NCI-H1092 treated with DMSO at 0.1 percent for 48 hours (cell line): ENCODE measurements at places on chromosomes 3 and 15.
A peak's percentile ranks its signal among the peaks of the same experiment; 100 is the strongest.

- DNase-seq, result no peak
Measured at GRCh38 chr3:186825294-186825821, 17.2 kb upstream of the ADIPOQ start.

- no peak for DNase-seq
Measured at GRCh38 chr3:128572644-128573105, 77.9 kb downstream of the RPN1 start.

- peak; percentile 13 for DNase-seq
Measured at GRCh38 chr15:31392761-31393401, 66.2 kb downstream of the KLF13 start.

DNA sequence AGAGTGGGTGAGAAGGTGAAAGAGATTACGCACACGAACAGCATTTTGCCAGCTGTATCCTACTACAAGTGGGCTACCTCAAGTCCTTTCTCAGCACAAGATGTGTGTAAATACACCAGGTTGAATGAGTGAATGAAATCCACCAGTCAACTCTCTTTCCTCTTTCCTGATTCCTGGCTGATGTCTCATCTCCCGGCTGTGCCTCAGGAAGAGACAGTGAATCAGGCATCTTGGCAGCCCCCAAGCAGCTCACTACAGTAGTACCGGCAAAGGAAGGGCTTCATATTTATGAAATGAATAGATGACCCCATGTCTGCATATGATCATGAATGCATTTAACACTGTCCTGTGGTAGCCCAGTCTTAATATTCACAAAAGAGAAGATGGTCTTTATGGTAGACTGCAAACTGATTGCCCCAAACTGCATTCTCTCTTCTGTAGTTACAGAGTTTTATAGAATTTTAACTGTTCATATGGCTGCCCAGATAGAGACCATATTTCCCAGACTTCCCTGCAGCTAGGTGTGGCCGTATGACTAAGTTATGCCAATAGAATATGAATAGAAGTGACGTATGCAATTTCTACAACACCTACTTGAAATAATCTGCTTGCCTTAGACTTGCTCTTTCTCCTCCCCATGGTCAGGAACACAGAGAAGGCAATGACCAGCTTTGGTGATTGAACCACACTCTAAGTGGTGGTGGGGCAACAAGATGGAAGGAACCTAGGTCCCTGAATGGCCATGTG is 22.7 kb downstream of the MGLL start:
- no peak for DNase-seq

- DNase-seq, result no peak
Measured at GRCh38 chr3:64104006-64104405, 80.7 kb upstream of the PSMD6 start.

GRCh38 chr3:21542656-21543379 is 208.2 kb downstream of the ZNF385D start:
- no peak for DNase-seq

GRCh38 chr3:128369121-128369703 is 97.5 kb downstream of the DNAJB8 start:
- no peak for DNase-seq

DNA sequence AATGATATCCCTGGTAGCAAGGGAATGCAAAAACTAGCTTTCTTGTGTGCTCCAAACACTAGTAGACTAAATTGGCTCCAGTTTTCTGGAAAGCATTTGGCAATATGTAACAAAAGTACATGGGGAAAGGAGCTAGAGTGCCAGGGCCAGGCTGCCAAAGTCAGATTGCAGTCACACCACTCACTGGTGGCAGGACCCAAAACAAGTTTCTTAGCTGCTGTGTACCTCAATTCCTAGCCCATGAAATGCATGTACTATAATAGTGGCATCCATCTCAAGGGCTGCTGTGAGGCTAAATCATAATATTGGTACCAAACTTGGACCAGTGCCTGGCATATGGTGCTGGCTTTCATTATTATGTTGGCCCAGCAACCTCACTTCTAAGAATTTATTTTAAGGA is 49.3 kb downstream of the CLDN18 start:
- no peak for DNase-seq

DNA sequence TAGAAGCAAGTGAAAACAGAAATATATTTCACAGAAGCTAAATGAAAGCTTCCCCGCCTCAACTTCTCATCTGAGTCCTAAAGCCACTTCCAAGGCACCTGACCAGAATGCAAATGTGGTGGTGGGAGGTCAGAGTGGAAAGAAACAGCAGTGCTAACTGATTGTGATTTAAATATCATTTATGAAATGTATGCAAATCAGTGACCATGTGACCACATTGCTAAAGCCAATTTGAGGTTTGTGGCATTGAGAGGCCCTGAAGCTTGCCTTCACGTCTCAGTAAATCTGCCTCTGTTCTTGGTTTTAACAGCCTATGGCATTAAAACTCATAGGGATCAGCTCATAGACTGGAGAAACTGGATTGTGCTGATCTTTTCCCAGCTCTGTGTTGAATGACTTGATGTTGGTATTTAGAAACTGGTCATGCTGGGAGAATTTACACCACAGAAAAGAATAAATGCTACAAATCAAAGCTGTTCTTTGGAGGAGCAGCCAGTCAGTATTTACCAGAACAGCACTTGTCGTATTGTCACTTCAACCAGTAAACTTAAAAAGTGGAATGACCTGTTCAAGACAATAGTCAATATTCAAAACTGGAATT is 481.4 kb upstream of the ALCAM start:
- DNase-seq, result no peak

DNA sequence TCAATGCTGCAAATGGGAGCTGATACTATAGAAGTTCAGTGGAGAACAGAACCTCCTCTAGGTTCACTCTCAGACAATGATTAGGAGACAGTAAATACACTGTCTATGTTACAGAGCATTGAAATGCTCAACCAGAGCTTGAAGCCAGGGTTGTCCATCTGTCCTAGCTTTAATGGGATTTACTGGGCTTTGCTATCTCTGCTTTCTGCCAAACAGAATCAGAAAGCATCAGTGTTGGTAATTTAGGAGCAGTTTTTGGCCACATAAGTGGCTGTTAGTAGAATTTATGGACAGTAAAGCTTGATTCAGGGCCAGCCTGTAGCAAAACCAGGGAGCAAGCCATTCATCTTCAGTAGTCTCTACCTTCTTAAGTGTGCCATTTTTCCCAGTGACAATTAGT is 396.3 kb downstream of the LSAMP start:
- no peak for DNase-seq

- no peak for DNase-seq
Measured at GRCh38 chr3:11610044-11610671, 33.6 kb downstream of the VGLL4 start.

DNA sequence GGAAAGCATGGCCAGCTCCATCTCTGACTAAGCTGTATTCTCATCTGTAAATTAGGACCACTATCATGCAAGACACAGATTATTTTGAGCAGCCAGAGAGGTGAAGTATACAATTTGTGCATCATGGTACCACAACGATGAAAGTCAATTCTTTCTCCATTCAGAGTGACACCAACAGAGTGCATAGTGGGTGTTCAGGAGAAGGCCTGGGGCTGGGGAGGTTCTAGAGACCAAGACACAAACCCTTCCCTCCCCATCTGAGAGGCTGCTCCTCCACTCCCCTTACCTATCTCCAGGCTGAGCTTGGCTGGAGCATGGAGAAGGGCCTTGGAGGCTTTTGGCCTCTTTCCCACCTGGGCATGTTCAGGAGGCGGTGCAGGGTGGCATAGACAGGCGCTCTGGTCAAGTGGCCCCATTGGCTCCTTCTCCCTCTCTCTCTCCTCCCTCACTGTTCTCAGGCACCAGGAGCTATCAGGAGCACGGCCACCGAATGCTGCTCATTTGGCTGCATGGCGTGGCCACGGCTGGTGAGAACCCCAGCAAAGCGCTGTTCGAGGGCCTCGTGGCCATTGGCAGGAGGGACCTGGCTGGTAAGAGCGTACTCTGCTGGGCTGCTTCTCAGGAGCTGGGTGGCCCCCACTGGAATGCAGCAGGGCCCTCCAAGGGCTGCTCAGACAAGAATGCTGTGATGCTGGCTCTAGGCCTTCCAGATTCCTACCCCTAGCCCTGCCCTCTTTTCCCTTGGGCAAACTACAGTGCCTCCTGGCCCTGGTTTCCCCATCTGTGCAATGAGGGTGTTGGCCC is 37.9 kb downstream of the ANKDD1A start:
- DNase-seq, result no peak

- no peak for DNase-seq
Measured at GRCh38 chr3:187804120-187804744, 59.0 kb upstream of the BCL6 start.

GRCh38 chr3:117885011-117885441 is 1149.6 kb downstream of the IGSF11 start:
- peak; percentile 51 for DNase-seq

DNA sequence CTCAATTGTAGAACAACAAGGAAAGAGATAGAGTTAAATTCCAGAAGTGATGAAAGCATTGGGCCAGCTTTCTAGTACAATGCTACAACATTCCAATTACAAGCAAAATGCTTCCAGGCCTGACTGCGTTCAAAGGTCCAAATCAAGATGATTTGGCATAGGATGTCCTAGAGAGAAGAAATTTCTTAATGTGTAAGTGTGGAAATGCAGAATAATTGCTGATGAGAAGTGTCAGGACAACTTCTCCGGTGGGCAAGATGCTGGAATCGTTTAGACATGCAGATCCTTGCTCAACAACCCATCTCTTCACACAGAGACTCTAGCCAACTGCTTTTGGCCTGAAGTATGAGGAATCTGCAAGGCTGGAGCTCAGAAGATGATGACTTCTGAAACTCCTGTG is 71.1 kb upstream of the PDZRN3 start:
- no peak for DNase-seq

DNA sequence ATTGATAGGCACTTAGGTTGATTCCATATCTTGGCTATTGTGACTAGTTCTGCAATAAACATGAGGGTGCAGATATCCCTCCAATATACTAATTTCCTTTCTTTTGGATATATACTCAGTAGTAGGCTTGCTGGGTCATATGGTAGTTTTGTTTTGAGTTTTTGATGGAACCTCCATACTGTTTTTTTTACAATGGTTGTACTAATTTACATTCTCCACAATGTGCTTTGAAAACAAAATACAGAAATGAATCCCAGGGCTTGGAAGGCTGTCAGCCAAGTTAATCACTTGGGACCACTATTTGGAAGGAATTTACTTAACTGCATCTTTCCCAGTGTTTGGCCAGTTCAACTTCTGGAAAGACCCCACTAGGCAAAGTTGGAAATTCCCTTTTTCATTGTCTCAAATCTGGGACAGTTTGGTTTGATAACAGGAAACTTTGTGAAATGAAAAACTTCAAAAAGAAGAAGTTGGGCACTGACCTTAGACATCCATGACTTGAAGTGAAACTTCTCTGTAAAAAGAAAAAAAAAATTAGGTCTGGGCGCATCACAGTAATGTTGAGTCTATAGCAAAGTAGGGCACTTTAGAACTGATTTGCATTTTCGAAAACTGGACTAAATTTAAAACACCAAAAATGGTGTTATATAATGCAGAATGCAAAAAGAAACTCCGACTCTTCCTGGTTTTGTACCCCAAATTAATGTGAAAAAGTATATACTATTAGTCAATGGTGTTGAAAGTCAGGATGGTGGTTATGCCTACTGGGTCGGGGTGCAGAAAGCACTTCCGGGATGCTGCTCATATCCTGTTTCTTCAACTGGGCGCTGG is 6.0 kb downstream of the CTSH start:
- DNase-seq, result no peak

DNA sequence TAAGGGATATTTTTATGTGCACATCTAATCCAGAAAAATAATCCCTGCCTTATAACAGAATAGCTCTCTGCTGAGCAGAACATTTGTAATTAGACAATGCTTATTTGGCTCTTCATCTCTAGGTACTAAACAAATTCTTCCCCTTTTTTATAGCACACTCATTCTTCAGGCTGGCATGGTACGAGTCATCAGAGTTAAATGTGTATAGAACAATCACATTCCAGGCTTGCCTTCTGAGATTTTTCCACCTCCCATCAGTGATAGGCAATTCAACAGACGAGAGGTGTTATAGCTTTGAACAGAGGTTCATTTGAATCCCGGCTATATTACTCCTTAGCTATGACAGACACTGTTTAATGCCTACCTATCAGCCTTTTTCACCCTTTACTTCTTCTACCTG is 21.4 kb upstream of the SPPL2A start:
- no peak for DNase-seq

DNA sequence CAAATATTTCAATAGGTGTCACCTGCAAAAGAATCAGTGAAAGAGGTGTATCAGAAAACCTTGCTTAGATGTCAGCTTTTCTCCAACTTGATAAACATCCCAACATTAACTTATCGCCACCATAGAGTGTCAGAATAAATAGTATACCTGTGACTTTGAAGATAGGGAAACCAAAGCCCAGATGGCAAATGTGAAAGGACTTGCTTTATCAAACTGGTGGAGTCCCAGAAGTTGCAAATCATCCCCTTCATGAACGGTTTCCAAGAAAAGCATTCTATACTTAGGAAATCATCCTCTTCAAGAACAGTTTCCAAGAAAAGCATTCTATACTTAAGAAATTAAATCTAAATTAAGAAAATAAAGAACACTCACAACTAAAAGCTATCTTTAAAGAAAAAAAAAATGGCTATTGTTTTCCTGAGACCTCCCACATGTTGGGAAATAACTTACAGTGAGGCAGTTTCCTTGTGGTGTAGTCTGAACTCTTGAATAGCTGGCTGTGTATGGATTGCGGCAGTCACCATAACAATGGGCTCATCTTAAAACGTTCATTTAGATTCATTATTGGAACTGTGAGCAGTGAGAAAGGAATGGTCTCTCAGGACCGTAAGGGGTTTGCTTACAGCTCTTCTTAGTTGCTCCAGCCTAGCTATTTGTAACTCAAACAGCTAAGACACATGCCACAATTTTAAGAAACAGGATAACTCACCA is 56.5 kb downstream of the GHSR start:
- no peak for DNase-seq

DNA sequence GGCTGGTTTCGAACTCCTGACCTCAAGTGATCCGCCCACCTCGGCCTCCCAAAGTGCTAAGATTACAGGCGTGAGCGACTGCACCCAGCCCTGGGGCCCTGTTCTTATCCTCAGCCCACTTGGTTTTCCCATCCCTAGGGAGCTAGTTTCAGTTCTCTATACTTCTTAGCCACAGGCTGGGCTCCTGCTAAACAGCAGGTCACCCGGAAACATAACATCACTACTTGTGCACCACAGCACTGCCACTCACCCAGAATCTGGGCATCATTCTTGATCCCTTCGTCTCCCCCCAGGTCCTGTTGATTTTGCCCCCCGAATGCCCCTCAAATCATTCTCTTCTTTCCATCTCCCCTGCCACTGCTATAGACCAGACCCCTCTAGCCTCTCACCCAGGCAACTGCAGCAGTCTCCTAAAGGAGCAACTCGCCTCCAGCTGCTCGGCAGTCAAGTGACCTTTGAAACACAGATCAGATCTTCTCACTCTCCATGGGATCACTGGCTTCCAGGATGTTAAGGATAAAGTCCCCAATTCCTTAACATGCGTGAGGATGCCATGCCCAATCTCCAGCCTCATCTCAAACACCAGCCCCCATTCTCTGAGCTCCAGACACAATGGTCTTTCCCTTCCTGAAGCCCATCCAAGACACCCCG is 5.6 kb upstream of the AP3S2 start:
- no peak for DNase-seq

DNA sequence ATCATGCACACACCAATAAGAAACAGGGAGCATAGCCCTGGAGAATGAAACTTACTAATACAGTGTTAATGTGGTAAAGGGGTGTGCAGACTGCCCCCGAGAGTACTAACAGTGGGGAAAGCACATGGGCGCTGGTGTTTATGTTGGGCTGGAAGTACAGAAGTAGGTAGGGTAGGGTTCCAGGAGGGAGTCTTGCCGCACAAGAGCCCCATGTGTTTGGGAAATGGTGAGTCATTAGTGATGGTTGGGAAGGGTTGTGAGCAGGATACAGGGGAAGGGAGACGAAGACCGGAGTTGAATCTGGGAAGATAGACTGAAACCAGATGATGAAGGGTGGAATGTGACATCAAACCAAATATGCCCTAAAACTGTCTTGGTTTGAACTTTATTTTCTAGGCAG is 117.1 kb downstream of the THSD4 start:
- DNase-seq, result no peak
